ENCODE measurements at places on chromosomes 1 and 21.

DNA sequence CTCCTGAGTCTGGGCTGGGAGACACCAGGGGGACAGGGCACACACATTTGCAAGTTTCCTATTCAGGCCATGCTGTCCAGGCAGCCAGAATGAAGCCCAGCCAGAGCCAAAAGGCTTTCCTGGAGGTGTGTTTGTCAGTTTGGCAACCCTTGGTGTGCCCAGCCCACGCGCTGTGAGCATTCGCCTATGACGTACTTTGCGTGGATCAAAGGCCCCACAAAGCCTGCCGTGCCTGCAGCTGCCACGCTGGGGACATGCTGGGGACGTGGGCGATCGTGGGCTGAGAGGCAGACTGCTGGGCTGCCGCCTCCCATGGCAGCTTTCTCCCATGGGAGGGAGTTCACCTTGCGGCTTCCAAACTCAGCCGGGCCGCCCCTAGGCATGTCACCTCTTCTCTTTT lies 57.5 kb downstream of the CD247 start:
- no peak for DNase-seq

DNA sequence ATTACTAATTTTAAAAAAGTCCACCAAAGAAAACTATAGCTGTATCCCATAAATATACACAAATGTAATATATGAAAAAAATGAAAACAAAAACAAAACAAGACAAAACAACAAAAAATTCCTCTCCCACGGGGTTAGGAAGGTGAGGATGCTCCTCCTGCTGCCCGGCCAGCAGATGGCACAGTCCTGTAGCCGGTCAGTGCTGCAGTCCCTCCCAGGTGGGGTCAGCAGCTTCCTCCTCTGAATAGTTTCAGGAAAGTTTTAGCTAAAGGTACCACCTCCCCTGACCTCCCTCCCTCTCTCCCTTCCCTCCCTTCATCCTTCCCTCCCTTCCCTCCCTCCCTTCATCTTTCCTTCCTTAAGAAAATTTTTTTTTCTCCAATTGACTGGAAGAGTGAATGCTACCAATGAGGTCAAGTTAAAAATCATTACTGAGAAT lies 67.8 kb upstream of the BCL10 start:
- DNase-seq = peak; percentile 62

DNA sequence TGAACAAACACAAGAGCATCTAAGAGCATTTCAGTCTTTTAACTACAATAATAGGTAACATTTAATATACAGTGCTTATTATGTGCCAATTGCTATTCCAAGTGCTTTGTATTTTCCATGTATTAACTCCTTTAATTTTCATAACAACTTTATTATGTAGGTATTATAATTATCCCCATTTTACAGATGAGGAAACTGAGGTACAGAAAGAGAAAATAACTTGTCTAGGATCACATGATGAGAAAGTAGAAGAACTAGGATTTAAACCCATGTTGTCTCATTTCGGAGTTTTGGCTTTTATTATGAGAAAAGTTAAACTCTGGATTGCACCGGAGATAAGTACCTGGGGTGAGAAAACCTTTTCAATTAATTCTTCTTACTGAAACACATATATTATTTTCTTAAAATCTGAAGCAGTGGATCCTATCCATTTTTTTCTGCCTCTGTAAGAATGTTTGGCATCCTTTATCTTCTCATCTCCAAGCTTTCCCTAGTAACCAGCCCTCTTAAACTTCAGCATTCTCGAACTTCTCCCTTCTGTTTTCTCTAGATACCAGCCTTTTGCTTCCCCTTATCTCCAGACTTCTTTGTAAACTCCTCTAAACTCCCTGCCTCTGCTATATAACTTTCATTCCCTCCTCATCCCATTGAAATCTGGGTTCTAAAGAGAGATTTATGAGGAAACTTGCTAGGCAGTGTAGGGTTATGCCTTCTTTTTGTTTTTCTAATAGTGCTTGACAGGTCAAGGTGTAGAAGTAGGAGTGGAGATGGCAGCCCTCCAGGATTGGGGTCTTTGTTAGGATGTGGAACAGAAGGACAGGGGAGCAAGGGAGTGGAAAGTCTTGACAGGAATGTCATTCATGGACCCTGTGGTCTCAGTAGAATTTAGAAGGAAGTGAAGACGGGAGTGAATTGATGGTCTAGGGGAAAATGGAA lies 28.3 kb downstream of the POU2F1 start:
- no peak for DNase-seq

DNA sequence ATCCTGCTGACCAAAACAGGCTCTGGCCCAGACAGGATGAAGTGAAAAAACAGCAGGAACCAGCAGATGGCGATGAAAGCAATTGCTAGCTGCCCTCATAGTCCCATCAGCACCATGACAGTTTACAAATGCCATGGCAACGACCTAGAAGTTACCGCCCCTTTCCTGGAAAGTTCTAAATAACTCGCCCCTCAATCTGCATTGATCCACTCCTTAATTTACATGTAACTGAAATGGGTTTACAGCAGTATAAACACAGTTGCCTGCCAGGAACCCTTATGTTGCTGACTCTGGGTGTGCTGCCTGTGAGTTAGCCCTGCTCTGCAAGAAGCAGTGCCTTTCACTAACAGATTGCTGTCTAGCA lies 65.5 kb upstream of the CR1L start:
- peak; percentile 51 for DNase-seq

DNA sequence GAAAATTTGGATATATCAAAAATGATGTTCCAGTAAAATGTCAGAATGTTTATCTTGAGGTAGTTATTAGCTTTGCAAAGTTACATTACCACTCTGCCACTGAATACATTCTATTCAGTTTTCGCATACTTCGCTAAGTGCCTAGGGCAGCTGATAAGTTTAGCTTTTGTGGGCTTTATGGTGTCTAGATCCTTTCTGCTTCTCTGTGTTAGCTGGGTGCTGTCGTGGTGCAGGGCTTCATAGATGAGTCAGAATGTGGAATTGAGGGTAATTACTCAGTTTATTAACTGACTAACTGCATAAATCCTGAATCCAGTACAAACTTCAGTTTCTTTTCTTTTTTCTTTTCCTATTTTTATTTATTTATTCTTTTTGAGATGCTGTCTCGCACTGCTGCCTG lies 21.5 kb downstream of the NCAM2 start:
- peak; percentile 45 for DNase-seq

DNA sequence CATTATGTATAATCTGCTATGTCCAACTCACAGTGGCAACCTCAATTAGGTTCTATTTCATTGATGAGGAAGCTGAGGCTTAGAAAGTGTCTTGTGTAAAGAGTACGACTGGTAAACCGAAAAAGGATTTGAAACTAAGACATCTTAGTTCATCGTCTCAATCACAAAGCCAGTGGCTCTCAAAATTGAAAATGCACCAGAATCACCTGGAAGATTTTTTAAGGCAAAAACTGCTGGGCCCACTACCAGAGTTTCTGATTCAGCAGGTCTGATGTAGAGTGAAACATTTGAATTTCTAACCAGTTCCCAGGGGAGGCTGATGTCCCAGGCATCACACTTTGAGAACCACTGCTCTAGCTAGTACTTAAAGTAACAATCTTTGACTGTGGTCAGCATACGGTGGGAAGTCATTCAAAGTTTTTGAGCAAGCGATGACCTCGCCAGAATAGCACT lies 5.2 kb upstream of the LRRC53 start:
- DNase-seq = no peak

DNA sequence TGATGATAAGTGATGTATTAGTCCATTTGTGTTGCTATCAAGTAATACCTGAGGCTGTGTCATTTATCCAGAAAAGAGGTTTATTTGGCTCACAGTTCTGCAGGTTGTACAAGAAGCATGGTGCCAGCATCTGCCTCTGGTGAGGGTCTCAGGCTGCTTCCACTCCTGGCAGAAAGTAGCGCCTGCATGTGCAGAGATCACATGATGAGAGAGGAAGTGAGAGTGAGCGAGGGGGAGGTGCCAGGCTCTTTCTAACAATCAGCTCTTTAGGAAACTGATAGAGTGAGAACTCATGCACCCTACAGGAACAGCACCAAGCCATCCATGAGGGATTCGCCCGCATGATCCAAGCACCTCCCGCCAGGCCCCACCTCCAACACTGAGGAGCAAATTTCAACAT lies 2.2 kb upstream of the FHAD1 start:
- DNase-seq = no peak

GRCh38 chr1:186575348-186575747 lies 104.9 kb downstream of the PTGS2 start:
- peak; percentile 74 for DNase-seq

GRCh38 chr1:107648071-107648470 lies 316.9 kb downstream of the VAV3 start:
- DNase-seq = peak; percentile 93

GRCh38 chr1:2539312-2539907 lies 9.3 kb upstream of the HES5 start:
- no peak for DNase-seq

GRCh38 chr1:59779949-59780348 lies 34.8 kb upstream of the HOOK1 start:
- peak; percentile 7 for DNase-seq

- DNase-seq = no peak
Measured at GRCh38 chr1:83807821-83808220, 191.1 kb downstream of the TTLL7 start.

GRCh38 chr1:35657851-35658250 lies 16.5 kb upstream of the PSMB2 start:
- DNase-seq = no peak

GRCh38 chr1:221698579-221699349 lies 43.1 kb downstream of the DUSP10 start:
- no peak for DNase-seq

DNA sequence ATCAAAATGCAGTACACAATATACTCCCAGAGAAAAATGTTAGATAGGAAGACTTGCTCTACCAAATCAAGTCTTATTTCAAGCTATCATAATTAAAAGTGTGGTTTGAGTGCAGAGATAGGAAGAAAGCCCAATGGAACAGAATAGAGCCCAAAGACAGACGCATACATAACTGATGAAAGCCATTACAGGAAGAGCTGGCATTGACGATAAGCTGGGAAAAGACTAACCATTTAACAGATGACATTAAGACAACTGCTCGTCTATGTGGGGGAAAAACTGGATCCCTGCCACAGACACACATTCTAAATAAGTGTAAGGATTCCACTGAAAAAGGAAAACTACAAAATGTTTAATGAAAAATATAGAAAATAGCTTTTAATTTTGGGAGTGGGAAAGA lies 85.5 kb downstream of the NGF start:
- DNase-seq = no peak

DNA sequence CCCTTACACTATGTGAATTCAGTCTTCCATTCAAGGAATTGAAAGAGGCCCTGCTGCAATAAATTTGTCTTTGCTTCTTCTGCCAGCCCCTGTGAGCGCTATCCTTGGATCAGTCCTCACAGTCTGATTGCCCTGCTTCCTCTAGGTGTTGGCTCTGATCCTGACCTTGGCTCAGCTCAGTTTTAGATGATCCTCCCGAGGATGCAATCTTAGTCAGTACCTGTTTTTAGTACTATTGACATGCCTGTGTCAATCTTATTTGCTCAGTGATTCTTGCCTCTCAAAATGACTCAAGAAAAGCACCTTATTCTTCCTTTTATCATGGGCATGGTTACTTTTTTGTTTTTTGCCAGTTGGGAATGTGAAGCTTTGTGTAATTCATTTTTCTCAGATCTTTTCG lies 101.4 kb upstream of the KCNK1 start:
- no peak for DNase-seq
